CD4-positive, alpha-beta T cell treated with Interleukin-10 for 1 hour (primary cell): ENCODE measurements at places on chromosomes 5 and 9.

GRCh38 chr5:68958428-68958827 lies 135.4 kb upstream of the SLC30A5 start:
- DNase-seq = no peak

GRCh38 chr5:128777052-128777451 lies 188.2 kb upstream of the SLC27A6 start:
- DNase-seq = peak; percentile 17

DNA sequence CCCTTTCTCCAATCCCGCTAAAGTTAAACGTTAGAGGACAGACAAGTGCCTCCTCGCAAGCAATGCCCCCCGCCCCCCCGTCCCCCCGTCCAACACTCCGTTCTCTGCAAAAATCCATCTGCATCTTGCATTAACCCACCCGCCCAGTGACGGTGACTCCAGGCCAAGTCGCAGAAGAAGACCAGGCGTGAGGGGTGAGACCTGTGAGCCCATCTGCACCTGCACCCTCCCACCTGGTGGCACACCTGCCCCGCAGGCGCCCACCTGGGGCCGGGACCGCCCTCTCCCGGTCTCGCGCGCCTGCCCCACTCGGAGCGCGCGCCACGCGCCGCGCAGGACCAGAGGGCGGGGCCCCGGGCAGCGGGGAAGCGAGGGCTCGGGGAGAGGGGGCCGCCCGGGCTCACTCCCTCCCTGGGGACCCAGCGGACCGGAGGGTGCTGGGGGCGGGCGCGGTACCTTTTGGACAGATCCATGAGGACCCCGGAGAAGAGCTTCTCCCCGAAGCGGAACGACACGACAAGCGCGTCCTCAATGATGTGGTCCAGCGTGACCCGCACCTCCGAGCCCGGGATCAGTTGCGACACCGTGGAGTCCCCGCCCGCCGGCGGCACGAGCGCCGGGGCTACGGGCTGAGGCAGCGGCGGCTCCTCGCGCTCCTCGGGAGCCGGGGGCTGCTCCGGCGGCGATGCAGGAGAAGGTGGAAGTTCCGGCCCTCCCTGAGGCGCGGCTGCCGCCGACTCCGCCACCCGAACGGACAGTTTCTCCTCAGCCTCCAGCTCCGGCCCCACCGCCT lies 705 bp downstream of the PWWP2A start:
- peak; percentile 58 for DNase-seq

GRCh38 chr5:134592141-134592746 lies 40.4 kb downstream of the SAR1B start:
- no peak for DNase-seq

DNA sequence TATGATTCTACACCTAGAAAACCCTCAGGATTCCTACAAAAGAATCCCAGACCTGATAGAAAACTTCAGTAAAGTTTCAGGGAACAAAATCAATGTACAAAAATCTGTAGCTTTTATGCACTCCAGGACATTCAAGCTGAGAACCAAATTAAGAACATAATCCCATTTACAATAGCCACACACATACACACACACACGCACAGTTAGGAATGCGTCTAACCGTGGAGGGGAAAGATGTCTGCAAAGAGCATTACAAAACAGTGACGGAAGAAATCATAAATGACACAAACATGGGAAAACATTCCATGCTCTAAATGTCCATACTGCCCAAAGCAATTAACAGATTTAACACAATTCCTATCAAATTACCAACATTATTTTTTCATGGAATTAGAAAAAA lies 51.4 kb upstream of the CAST start:
- DNase-seq = no peak

DNA sequence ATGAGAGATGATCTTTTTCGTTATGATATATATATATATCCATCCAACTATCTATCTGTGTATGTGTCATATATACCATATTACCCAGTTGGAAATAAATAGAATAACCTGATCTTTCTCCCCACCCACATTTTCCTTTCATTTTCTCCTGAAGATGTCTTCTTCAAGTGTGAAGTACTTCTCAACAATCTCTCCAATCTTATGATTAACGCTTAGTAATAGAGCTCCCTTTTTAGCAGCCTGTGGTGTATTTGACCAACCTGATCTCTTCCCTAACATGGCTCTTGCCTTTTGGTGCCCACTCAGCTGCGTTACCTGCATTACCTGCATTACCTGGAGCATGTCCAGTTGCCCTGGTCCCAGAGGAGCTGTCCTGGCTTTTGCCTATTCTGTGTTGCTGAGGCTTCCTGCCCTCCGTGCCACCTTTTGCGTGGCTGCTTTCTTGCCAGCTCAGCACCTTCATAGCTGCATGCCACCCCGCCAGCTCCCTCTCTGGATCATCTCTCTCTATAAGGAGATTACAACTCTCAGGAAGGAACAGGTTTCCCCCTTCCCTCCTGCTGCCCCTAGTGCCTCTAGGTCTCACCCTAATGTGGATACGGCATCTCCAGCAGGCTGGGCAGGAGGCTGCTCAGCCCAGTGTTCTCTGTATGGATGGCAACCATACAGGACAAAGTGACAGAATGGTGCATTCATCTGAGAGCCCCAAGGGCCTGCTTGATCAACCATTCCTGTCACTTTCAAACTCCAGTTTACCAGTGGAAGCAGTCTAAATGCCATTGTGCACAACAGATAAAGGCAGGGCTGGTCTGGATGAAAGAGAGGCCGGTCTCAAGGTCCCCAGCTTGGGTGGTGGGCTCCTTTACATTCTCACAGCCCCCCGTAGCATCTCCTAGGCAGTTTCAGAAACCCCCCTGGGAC lies 126.7 kb downstream of the GADD45G start:
- DNase-seq = no peak

GRCh38 chr5:62631909-62632580 lies 53.4 kb downstream of the LRRC70 start:
- DNase-seq = peak; percentile 4
